ENCODE measurements at places on chromosomes 1 and 21.

- no peak for DNase-seq
Measured at GRCh38 chr1:3671371-3672180, 19.3 kb downstream of the TP73 start.

GRCh38 chr1:23563755-23564374 lies 4.6 kb upstream of the ID3 start:
- no peak for DNase-seq

DNA sequence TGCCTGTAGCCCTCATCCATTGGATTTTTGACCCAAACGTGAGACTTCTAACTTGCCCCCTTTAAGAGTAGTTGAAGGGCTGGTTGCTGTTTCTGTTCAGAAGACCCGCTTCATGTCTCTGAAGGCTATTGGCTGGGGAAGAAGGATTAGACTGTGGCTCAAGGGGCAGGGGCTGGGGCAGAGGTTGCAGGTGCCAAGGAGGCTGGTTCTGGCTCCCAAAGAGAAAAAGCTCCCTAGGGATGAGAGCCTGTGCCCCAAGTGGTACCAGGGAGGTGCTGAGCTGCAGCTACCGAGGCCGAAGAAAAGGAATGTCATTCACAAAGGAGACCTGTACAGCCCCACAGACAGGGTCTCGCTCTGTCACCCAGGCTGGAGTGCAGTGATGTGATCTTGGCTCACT lies 5.8 kb downstream of the WNT3A start:
- no peak for DNase-seq

DNA sequence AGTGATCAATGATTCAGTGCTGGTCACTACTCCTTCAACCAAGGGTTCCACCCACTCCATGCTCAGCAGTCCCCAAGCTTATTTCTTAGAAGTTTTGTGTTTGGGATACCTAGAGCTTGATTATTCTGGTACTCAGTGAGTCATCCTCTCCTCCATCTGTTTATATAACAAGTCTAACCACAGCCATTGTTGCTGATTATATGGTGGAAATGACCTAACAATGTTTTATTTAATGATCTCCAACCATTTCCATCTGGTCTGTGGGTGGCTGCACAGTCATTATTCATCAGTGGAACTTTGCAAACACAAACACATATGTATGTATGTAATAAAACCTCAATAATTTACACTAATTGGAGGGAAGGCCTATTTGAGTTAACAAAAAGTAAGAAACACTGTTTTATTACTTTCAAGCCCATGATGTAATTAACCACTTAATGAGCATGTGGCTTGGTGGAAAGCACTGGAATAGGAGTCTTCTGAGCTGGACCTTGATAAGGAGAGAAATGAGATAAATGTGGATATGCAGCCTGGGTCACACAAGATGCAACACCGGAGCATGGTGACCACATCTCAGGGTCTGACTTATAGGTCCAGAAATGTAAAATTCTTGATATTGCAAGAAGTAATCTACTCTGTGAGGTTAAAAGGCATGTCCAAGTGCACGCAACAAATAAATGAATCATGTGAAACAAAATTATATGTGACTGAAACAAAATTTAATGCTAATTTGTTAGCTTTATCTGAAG lies 99.0 kb upstream of the WLS start:
- no peak for DNase-seq

DNA sequence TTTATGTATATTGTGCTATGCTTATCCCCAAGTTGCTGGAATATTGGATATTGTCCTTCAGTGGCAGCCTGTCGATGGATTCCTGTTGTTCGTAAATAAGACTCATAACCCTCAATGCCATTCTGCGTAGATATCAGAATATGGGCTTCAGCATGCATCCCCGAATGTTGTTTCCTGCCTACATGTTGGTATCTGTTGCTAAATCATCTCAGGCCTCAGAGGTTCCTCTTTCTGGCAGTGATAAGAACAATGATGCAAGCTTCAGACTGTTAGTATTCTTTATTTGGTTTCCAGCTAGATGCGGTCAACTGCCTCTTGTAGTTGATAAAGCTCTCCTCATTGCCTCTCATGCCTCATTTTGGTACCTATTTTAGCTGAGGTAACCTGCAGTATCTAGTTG lies 2082.6 kb downstream of the MRPL39 start:
- DNase-seq = no peak

DNA sequence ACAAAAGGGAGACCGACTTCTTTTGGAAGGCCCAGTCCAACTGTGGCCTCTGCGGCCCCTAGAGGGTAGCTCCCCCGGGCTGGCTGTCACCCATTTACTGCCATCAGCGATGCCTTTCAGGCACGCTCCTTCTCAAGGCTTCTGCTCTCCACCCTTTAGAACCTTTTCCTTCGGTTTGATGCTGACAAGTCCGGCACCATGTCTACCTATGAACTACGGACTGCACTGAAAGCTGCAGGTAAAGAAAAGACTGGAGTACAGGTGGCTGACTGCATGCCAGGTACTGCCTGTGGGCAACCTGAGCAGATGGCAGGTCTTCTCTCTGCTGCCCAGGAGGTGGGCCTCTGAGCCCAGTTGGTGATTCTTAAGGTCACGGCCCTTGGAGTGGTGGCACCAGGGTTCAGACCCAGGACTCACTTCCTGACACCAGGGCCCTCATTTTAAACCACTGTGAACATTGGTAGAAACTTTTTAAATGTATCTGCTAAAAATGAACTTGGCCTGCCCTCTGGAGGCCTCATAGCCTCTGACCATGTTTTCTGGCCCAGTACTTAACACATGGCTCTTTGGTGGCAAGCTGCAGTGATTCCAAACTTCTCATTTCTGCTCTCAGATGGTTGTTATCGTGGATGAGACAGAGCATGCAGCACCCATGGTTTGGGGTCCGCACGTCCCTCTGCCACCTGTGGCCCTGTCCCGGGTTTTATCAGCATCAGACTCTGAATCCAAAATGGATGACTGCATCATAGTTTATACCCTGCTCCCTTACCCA lies 45.7 kb downstream of the CAPN9 start:
- no peak for DNase-seq

DNA sequence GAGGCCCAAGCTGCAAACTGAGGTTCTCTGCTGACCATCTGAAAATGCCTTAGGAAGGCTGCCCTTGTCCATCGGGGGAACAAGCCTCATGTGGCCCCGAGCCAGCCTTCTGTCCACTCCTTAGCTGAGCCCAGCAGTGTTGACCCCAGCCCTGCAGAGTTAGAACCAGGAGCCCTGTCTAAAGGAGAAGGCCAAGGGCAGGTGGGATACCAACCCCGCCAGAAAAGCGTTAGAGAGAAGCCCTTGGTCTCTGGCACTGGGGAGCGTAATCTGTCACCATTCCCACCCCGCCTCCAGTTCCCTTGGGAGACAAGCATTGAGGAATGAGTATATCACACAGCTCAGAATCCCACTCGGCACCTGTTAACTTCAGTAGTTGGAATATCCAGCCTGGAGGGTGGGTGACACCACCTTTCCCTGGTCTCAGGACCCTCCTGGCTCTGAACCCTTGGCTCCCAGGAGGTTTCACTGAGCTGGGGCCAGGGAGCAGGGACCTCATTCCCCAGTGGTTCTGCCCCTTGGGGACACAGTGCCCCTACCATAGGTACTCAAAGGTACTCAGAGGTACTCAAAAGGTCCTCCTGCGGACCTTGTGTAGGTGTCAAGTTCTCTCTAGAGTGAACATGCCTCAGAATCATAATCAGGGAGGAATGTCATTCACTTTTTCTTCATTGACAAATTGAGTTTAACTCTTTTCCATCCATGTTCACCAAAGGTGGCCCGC lies 16.4 kb downstream of the ETS2 start:
- no peak for DNase-seq

DNA sequence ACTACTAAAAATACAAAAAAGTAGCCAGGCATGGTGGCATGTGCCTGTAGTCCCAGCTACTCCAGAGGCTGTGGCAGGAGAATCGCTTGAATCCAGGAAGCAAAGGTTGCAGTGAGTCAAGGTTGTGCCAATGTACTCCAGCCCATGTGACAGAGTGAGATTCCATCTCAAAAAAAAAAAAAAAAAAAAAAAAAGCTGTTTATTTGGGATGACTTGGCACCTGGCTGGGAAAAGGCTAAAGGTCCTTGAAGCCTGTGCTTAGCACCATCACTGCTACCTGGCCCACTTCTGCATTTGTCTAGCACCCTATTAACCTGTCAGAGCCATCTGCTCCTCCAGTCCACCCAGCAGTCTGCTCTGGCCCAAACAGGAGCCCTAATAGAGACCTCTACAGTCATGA lies 25.0 kb downstream of the PRDX6 start:
- no peak for DNase-seq

DNA sequence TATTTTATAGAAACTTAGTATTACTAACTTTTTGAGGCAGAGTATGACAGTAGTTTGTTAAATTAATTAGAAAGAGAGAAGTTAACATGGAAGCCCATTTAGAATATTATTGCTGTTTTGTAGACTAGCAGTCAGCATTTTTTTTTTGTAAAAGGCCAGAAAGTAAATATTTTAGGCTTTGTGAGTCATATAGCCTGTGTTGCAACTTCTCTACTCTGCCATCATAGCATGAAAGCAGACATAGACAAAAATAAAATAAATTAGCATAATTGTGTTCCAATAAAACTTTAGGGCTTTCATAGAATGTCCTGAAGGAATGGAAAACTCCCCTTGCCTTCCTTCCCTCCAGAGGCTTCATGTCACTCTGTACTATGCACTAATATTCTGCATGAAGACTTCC lies 12.3 kb upstream of the RGS4 start:
- DNase-seq = peak; percentile 41

GRCh38 chr1:223212441-223212840 lies 69.4 kb upstream of the TLR5 start:
- DNase-seq = no peak

DNA sequence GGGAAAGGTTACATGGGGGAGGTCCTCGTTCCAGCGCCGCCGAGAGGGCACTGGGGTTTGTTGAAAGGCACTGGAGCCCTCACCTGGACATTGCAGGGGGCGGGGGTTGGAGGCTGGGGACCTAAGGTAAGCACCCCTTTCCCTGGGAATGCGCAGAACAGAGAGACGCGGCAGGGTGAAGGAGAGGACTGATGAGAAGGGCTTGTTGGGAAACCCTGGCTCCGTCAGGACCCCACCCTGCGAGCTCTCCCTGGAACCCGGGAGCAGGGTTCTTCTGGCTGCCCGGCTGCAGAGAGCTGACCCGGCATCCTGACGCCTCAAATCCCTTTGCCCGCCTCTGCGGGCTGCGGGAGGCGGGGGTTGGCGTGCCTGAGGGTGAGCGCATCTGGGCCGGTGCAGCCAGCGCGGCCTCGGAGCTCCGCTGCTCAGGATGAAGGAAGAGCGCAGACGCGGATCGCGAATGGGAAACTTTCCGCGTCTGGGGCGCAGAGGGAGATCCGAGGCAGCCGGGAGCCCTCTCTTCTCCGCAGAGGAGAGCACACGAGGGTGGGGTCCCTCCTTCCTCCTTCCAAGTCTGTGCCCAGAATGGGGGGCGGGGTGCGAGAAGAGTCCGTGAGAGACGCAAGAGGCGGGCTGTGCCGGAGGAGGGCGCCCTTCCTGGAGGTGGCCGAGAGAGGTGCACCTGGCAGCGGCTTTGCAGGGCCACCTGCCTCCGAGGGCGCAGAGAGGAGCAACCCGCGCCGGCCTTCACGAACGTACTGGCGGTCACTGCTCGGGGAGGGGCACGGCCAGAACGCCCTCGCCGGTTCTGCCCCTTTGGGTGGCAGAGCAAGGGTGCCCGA lies 2.4 kb downstream of the IGSF21 start:
- DNase-seq = peak; percentile 4

DNA sequence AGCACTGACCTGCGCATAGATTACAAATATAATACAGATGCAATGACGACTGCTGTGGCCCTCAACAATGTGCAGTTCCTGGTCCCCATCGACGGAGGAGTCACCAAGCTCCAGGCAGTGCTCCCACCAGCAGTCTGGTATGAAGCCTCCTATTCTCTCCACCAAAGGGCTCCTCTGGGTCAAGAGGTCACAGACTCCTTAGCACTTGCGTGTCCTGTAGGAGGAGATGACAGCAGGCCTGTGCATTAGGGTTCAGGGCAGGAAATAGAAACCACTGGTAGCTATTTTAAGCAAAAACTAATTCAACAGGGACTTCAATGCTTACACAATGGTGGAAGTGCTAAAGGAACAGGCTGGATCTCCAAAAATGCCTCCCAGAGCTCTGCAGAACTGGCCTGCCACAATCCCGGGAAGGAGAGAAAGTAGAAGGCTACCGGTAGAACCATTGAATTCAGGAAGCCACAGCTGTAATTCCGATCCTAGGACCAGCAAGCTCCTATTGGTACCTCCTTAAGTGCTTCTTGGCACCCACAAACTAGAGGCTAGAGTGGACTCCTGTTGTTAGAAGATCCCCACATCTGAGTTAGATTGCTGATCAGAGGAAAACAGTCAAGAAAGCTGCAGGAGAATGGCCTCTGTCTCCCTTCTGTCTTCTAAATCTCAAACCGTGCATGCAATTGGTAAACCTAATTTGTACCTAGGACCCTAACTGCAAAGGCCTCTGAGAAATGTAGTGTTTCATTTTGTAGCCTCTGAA lies 12.7 kb upstream of the DYNLT5 start:
- DNase-seq = no peak

GRCh38 chr1:50531601-50532000 lies 108.4 kb upstream of the DMRTA2 start:
- DNase-seq = no peak

GRCh38 chr1:197320991-197321531 lies 53.0 kb downstream of the CRB1 start:
- no peak for DNase-seq

DNA sequence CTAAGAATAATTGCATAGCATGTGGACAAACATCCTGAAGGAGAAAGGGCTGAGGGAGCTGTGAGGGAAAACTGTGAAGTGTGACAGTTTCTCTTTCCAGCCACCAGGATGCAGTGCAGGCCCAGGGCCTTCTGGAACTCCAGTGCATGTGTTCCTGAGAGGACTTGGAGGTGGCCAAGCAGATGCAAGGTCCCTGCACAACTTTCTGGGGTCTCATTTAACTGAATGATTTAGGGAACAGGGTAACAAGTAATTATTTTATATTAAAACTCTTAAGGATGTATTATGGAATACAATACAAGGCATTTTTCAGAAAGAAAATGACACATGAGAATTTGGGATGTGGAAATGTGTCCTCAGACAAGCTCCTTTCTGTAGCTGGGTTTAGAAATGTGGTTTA lies 61.2 kb upstream of the MCOLN3 start:
- DNase-seq = peak; percentile 63

DNA sequence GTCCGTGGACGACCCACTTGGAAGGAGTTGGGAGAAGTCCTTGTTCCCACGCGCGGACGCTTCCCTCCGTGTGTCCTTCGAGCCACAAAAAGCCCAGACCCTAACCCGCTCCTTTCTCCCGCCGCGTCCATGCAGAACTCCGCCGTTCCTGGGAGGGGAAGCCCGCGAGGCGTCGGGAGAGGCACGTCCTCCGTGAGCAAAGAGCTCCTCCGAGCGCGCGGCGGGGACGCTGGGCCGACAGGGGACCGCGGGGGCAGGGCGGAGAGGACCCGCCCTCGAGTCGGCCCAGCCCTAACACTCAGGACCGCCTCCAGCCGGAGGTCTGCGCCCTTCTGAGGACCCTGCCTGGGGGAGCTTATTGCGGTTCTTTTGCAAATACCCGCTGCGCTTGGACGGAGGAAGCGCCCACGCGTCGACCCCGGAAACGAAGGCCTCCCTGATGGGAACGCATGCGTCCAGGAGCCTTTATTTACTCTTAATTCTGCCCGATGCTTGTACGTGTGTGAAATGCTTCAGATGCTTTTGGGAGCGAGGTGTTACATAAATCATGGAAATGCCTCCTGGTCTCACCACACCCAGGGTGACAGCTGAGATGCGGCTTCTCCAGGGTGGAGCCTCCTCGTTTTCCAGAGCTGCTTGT lies 32.4 kb downstream of the PRMT2 start:
- no peak for DNase-seq
